ENCODE measurements at places on chromosomes 7 and 10.

GRCh38 chr10:116620423-116621400 lies at the start of gene PNLIPRP2:
Gene PNLIPRP2, plus strand, starts transcription at chr10:116620953.
- DNase-seq = no peak

DNA sequence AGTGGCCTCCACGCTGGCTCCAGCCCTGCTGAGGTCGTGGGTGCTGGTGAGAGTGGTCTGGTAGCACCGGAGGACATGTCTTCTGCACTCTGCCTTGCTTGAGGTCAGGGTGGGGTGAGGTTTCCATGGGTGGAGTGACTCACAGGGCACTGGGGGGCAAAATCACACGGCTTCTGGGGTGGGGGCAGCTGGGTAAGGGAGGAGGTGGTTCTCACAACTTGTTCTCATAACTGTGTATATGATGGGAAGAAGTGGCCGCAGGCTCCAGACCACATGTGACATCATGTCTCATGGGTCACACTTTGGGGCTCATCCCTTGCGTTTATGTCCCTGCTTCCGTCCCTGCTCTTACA lies 884 bp upstream of the PRF1 start:
- DNase-seq = no peak

DNA sequence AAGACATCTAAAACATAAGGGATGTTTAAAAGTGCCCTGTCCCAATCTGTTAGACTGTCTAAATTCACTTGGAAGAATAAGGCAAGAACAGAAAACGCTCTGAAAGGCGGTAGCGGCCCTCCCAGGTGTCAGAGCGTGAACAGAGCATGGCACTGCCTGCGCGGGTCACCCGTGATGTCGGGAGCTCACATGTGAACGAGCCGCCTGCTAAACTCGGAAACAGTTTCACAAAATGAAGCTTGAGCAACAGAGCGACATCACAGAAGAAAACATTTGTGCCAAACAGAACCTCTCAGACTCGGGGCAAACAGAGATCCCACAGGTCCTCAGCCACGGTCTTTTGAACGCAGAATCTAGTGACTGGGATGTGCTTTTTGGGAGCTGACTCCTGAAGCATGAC lies 12.8 kb downstream of the BRI3 start:
- no peak for DNase-seq

GRCh38 chr7:44398953-44399574 lies 73.7 kb upstream of the CAMK2B start:
- no peak for DNase-seq

- no peak for DNase-seq
These were observed 495.2 kb upstream of the LRRN3 start for GRCh38 chr7:110595694-110596093.

- no peak for DNase-seq
These were observed 58.8 kb downstream of the DIP2C start for GRCh38 chr10:630581-631073.

- no peak for DNase-seq
These were observed 26.5 kb upstream of the CNTNAP2 start for GRCh38 chr7:146090023-146090645.

GRCh38 chr10:83647526-83647925 lies 491.8 kb upstream of the GHITM start:
- DNase-seq = no peak

- DNase-seq = no peak
These were observed 52.9 kb downstream of the ZNF467 start for GRCh38 chr7:149720372-149721083.

DNA sequence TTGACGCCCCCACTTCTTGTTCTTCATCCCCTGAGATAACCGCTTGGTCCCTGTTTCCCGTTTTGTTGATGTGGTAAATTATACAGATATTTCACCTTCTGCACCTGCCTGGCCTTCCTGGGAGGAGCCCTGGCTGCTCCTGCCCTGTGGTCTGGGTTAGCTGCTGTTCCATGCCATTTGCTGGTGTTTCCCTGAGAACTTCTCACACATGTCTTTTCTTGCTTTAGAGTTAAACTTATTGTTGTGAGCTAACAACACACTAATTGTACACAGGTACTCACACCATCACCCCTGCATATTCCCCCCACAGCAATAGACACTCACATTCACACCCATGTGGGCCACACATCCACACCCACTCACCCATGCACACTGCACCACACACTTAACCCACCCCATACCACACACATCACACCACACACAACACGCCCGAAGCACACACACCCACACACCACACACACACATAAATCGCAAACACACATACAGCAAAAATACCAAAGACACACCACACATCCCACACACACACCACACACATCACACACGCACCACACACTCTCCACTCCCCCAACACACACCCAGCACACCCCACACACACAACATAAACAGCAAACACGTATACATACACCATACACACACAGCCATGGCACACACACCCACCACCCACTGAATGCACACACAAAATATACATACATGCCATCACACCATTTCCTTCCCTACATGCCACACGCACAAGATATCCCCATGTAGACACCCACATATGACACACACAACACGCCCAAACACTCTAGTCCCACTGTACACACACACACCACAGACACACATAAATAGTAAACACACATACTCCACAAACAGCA lies 19.4 kb upstream of the ANTXRL start:
- DNase-seq = no peak

DNA sequence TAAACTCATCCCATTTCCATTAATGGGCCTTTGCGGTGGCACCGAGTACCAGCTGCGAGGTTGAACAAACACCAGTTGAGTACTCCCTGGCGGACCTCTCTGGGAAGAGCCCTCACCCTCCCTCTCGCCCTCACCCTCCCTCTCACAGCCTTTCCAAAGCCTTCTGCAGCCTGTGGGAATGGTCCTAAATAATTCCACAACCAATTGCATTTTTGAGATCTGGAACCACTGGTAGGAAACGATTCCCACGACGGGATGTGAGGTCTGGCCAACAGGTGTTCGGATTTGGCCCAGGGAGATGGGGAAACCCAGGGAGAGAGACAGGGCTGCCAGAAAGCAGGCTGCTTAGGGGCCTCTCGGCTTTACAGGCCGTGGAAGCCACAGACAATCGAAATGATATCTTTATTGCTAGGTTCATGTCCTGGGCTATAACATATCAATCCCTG lies 5.3 kb downstream of the PTF1A start:
- no peak for DNase-seq

GRCh38 chr7:52726493-52726892 lies 308.9 kb upstream of the POM121L12 start:
- no peak for DNase-seq

DNA sequence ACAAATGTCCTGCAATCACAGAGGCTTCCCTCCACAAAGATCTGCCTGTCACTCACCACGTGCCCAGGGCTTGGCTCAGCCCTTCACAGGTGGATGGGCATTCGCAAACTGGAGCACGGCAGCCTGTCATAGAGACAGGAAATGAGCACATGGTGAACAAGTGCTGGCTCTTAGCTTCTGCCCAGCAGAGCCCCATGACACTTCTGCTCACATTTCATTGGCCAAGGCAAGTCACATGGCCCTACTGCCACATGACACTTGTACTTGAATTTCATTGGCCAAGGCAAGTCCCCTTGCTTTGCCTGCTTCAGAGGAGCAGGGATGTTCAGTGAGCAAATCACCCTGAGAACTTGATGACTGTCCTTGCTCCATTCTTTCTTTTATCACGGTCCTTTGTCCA lies 110.8 kb upstream of the PPP2R2D start:
- peak; percentile 68 for DNase-seq

DNA sequence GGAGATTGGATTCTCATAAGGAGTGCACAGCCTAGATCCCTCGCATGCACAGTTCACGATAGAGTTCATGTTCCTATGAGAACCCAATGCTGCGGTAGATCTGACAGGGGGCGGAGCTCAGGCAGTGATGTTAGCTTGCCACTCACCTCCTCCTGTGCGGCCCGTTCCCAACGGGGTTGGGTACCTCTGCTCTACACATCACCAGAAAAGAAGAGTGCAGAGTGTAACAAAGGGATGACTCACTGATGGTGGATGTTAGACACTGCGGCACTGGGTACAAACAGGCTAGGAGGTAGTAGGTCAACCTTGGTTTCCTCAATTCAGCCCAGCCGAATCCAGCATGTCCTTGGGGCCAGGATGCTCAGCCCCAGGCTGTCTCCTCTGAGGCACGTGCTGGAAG lies 66.8 kb upstream of the CHST15 start:
- DNase-seq = no peak

DNA sequence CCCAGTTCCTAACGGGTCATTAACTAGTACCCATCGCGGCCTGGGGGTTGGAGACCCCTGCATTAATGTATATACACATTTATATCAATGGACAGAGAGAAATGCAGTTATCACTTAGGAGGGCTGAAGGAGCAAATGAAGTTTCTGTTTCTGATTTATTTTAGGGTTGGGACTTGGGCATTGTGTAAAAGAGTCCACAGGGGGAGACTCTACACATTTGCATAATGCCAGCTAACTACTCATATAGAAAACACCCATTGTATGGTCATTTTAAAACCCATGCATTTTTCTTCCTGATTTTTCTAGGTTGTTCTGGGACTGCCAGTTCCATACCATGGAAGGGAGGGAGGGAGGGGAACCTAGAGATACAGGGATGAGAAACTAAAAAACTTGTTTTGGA lies 23.5 kb downstream of the BCCIP start:
- no peak for DNase-seq

DNA sequence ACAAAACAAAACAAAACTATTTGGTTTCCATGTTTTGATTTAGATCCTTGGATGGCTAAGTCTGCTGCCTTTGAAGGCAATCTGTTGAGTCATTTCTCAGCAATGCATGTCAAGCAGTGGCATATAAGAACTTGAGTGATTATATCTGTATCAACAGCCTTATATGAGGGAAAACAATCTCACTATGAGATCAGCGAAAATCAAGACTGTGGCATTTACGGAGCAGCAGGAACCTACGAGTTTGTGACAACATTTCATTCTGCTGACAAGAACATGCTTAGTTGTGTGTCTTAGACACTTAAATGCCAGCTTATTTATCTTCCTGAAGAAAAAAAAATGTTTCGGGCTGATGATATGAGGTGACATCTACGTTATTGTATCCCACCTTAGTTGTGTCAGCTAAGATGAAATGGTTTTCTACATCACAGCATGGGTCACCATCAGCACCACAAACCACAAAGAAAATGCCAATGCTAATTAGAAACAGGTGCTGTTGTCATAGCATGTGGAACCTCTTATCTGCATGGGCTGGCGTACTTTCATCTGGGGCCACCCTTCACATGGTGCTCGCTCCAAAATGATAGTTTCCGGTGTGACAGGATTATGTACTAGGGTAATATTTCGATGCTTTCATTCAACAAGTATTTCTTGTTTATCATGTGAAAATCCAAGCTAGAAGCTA lies 1085.5 kb downstream of the SORCS1 start:
- no peak for DNase-seq

GRCh38 chr7:26127411-26127810 lies 24.6 kb upstream of the NFE2L3 start:
- DNase-seq = no peak

DNA sequence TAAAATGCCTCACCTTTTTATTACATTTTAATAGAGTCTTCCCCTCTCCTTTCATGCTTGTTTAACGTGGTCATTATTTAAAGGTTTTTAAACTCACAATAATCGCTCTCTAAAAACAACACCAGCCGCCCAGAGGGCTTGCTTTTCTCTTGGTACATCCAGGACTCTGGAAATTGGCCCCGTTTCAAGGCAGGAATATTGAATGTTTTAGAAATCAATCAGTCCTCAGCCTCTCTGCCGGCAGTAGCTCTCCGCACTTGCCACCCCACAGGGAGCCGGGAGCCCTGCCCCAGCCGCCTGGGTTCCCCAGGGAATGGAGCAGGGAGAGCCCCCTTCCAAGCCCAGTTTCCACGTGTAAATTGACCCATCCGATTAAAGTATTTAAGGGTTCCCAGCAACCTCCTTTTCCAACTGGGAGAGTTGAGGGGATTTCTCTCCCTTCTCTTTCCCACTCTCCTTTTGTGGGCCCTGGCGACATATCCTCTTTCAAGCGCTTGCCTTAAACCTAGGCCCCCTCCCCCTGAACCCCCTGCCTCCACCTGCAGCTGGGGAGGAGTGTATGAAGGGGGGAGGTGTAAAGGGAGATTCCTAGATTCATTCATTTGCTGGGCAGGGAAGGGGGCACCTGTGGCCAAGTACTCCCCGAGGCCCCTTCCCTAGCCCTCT lies 1.9 kb downstream of the FGF8 start:
- DNase-seq = no peak

DNA sequence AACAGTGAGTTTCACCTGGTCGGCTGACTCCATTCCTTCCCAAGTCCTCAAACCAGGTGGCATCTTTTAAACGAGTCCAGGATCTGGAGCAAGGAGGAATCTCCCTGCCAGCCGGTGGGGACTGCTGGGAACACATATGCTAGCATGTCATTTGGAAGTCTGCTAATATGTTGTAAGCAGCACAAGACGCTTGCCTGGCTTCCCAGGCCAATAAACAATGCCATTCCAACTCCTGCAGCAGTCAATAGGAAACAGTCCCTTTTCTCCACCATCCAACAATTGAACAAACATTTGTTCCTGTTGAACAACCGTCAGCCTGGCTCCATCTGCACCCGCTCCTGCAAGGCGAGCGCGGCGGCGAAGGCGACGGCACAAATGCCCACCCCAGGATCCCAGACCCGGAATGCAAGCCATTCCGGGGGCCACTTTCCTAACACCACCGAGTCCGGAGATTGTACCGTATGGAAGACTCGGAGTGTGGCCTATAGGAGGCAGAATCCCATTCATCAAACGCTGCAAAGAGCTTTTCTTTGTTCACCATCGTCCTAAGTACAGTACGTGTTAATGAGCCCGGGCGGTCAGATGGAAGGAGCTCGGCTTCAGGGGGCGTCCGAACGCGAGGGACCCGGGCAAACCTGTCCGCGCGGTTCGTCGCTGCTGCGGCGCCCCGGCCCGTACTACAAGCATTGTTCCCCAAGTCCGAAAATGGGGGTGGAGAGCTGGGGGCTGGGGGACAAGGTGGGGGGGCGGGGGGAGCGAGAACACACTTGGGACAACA lies 1.6 kb downstream of the FAM53B start:
- DNase-seq = no peak

DNA sequence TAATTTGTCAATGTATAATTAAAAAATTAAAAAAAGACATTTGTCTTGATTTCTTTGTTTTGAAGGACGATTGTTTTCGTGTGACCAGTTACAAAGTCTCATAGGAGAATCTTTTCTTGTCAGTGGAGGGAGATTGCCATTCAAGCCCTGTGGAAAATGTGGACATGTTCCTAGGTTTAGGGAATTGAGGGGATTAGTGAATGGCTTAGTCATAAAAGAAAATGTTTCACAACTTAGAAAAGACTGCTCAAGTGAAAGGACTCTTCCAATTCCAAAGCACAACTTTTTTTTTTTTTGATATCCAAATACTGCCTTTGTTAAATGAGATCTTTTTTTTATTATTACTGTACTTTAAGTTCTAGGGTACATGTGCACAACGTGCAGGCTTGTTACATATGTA lies 140.7 kb upstream of the HABP2 start:
- no peak for DNase-seq

GRCh38 chr7:81510122-81510521 lies 259.7 kb downstream of the HGF start:
- DNase-seq = no peak

- no peak for DNase-seq
These were observed 24.6 kb upstream of the KDM7A start for GRCh38 chr7:140201393-140201792.

- DNase-seq = no peak
These were observed 86.8 kb downstream of the FANK1 start for GRCh38 chr10:125983161-125983560.

Measured in stimulated activated CD4-positive, alpha-beta T cell treated with anti-CD3 and anti-CD28 coated beads, Interleukin-1b, Interleukin-23, amount 100 ng/mL, for 48 hours (primary cell).